ENCODE measurements at places on chromosomes 3 and 15.

- no peak for DNase-seq
Observed at GRCh38 chr15:73979636-73980035, 12.5 kb downstream of the STOML1 start.

- no peak for DNase-seq
Observed at GRCh38 chr3:111861391-111861790, 2.3 kb downstream of the PHLDB2 start.

- DNase-seq: no peak
Observed at GRCh38 chr3:25469558-25469957, 41.5 kb downstream of the RARB start.

DNA sequence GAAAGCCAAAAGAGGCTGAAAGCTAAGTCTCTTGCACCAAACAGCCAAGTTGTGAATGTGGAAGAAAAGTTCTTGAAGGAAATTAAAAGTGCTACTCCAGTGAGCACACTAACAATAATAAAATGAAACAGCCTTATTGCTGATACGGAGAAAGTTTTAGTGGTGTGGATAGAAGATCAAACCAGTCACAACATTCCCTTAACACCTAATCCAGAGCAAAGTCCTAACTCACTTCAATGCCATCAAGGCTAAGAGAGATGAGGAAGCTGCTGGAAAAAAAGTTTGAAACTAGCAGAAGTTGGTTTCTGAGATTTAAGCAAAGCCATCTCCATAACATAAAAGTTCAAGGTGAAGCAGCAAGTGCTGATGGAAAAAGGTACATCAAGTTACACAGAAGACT lies 288.8 kb upstream of the RARB start:
- no peak for DNase-seq

DNA sequence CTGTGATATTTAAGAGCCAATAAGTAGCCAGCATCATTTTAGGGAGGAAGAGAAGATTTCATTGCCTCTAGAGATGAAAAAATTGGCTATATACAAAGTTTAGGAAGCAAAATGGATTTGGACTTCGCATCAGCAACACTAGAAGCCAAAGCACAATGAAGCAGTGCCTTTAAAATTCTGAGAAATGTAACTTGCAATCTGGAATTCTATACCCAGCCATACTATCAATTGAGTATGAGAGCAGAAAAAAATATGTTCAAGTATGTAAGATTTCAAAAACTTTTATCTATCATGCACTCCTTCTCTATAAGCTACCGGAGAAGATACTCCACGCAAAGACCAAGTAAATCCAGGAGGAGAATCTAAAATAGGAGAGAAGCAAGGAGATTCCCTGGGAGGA lies 47.4 kb upstream of the ATP13A3 start:
- no peak for DNase-seq

DNA sequence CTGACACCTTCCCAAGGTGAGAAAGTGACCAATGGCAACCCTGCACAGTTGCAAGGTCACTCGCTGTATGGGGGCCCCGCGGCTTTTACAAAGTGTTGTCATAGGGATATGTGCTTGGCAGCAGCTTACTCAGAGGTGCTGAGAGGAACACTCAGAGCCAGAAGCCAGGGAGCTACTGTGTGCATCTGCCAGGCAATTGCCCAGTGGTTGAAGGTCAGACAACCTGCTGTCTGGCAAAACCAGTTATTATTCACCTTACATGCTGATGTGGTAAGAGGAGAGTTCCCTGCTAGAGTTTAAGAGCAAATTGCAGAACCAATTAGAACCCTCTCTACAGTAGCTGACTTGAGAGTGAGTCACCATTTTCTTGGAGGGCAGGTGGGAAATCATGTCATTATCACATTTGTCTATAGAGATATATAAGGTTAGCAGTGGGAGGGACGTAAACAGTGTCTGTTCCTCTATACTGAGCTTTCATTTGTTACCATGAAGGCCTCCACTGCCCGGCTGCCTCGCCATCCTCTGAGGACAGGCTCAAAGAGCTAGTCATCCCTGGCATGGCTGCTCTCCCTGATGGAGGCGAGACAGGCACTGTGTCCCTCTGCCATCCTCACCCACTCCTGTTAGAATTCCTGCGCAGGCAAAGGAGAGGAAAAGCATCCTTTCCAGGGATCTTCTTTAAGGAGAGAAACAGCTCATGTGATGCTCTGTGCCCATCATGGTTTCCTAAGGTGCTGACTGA lies 274.4 kb downstream of the PLCL2 start:
- DNase-seq: no peak

- DNase-seq: no peak
Observed at GRCh38 chr15:56410721-56411120, 45.5 kb downstream of the TEX9 start.

GRCh38 chr3:168888781-168889180 lies 774.7 kb downstream of the MECOM start:
- DNase-seq: no peak

GRCh38 chr3:130933801-130934345 lies 40.0 kb downstream of the ATP2C1 start:
- DNase-seq: no peak

GRCh38 chr15:44319385-44319784 lies 30.9 kb downstream of the GOLM2 start:
- no peak for DNase-seq

- no peak for DNase-seq
Observed at GRCh38 chr15:51647128-51647562, 24.6 kb upstream of the DMXL2 start.

- DNase-seq: no peak
Observed at GRCh38 chr15:28912422-28912821, 26.6 kb downstream of the APBA2 start.

DNA sequence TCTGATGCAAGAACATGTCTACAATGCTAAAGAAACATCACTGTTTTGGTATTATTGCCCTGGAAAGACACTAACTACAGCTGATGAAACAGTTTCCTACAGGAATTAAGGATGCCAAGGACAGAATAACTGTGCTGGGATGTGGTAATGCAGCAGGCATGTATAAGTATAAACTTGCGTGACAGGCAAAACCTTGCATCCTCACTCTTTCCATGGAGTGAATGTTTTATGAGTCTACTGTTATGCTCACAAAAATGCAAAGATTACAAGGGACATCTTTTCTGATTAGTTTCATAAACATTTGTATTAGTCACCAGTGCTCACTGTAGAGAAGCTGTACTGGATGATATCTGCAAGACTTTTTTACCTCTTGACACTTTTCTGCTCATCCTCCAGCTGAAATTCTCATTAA lies 143.6 kb downstream of the NAALADL2 start:
- no peak for DNase-seq

- DNase-seq: no peak
Observed at GRCh38 chr3:33664195-33664594, 53.9 kb downstream of the CLASP2 start.

Measured in stimulated activated CD8-positive, alpha-beta memory T cell treated with anti-CD3 and anti-CD28 coated beads, Interleukin-2, amount 100 ng/mL, for 1 hour (primary cell).